ENCODE measurements at places on chromosomes 5 and 9.

DNA sequence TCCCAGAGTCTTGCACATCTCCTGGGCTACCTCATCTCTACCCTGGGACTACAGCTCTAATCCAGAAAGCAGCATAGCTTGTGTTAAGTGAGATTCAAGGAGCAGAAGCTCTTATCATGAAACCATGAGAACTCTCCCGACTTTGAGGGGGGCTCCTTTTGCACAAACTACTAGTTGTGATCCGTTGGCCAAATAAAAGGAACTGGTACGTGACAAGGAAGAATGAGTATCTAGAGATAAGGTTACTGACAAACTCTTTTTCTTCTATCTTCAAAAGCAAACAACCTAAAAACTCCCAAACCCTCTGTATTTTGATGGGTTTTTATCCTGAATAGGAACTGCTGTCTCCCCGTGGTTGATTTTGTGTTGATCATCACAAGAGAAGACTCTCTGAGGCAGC lies 168.5 kb downstream of the SLC24A2 start:
- DNase-seq = no peak

DNA sequence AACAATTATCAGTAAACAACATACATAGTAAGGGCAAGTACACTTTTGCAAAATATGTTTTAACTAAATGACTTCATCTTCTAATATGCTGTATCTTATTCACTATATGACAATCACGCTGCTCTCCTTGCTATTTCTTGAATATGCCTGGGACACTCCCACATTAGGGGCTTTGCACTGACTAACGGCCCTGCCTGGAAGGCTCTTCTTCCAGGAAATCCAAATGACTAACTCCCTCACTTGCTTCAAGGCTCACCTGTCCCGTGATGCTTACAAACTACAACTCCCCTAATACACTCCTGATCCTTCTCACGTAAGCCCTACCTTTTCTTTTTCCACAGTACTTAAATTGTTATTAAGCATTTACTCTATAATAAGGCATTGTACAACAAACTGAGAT lies 10.6 kb downstream of the ERP44 start:
- no peak for DNase-seq

DNA sequence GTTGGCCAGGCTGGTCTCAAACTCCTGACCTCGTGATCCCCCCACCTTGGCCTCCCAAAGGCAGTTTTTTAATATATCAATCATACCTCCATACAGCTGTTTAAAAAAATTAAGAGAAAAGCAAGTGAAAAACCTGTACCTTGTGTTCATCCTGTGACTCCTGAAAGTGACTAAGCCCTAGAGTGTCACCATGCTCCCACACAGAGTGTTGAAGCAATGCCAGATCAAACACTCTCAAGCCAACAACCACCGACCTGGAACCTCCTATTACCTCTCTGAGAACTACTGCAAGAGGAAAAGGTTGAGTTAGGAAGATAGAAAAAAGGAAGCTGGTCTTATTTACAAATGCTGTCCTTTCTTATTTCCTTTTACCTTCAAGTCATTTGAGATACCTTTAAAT lies 123.5 kb downstream of the RASEF start:
- DNase-seq = no peak

DNA sequence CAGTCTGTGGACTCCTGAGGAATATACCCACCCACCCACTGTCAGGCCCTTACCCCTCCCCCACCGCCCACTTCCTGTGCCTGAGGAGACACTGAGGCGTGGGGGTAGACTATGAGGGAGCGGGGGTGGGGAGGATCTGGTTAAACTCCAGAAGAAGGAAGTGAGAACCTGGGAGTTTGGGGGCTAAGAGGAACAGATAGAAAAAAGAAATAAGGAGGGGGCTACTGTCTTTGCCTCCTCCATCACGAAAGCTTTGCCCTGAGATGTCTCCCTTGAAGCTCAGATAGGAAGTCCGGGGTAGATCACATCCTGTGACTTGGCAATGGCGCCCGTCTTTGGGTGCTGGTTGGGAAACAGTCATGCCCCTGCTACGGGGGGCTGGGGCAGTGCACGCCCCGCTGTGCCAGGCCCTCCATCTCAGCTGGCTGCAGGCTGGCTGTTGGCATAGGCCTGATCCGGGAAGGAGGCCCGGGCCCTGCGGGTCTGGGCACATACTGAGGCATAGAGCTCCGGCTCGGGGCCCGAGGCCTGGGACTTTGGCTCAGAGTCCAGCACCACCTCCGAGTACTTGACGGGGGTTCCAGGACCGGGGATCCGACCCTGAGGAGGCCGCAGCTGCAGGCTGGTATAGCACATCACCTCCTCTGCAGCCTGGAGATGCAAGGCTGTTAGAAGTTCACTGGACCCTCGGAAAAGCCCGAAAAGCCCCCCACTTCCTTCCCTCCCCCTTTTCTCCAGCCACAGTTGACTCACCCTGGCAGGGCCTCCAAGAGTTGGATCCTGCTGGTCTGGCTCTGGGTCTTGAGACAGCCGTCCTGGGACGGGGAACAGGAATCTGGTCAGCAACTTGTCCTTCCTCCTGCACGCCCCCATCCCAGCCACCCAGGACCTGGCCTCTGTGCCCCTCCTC lies 1.0 kb downstream of the SIT1 start:
- DNase-seq = no peak

GRCh38 chr5:56264417-56265025 lies 31.4 kb upstream of the ANKRD55 start:
- DNase-seq = peak; percentile 27

DNA sequence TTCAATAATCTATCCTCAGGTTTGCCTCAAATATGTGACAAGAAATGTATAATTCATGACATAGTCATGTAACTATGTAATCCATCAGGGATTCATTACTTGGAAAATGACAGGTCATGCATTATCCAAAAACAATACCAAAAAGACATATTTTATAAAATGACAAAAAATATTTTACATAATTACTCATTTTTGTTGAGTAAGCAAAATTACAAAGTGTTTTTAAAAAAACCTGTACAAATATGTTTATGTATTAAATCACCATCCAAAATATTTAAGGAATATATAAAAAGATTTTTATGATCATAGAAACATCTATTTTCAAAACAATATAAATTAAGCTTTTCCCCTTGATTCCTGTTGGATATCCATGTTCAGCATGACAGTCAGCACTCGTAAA lies 36.7 kb upstream of the ITGA2 start:
- no peak for DNase-seq

GRCh38 chr5:145574889-145575573 lies 260.1 kb downstream of the PRELID2 start:
- no peak for DNase-seq

- no peak for DNase-seq
Measured at GRCh38 chr5:8553364-8553763, 684.4 kb downstream of the MTRR start.

GRCh38 chr9:93808115-93809029 lies 146.8 kb downstream of the BARX1 start:
- DNase-seq = no peak

DNA sequence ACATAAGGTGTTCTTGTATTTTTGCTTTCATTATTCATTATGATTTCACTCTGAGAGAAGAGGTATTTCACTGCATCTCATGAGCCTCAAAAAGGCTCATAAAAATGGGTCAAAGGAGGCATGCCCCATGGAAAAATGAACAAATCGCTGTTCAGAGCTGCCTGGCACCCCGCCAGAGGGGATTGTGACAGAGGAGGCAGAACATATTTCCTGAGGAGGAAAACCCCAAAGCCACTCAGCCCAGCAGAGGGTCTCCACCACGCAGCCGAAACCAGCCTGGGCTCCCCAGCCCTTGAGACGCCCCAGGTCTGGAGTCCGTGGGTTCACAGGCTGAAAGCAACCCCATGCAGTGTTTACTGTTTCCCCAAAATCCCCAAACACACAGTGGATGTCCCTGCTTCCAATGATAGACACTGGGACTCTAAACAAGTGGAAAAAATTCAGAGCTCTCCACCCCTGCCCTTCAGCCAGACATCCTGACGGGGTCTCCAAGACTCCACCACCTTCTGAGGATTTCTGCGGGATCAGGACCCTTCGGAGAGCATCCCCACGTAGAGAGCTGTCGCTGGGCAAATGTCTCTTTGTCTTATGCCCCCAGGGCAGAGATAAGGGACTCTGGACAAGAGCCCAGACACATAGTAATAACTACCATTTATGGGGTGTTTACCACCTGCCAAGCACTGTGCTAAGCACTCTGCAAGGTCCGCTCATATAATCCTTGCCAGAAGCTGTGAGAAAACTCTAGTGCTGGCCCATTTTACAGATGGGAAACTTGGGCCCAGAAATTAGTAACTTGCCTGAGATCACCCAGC lies 122.3 kb downstream of the PAX5 start:
- no peak for DNase-seq

DNA sequence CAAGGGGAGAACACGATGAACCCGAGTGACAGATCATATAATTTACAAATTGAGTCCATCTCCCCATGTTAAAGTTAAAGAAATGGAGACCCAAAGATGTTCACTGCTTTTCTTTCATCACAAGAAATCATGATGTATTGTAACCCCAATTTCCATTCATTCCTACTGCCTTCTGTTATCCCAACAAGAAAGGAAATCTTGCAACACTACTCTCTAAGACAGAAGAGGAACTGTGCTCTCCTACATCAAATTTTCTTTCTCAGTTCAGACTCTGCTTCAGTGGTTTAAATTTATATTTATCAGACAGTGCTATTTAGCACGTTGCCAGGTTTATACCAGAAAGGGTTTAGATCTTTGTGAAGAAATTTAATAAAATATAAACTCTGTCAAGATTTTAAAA lies 83.8 kb upstream of the RASA1 start:
- no peak for DNase-seq

- no peak for DNase-seq
Measured at GRCh38 chr5:169195601-169196000, 105.3 kb downstream of the SLIT3 start.

- no peak for DNase-seq
Measured at GRCh38 chr5:142210011-142210410, 101.4 kb downstream of the NDFIP1 start.

GRCh38 chr5:157384971-157385709 lies 74.9 kb upstream of the NIPAL4 start:
- peak; percentile 98 for DNase-seq

DNA sequence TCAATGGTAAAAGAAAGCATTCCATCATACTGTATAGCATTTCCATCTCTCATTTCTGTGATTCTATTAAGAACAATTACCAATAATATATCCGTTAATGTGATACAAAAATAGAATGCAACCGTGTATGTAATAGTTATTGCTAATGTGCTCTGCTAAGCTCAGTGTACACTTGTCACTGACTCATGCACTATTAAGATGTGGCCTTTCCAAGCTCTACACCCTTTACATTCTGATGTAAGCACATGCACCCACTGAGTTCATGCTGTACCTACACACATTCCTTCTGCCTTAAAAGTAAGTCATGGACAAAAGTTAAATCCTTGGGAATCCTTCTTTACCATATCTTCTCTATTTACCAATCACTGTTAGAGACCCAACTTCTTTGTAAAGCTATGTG lies 319.1 kb downstream of the ZSWIM6 start:
- no peak for DNase-seq

- DNase-seq = no peak
Measured at GRCh38 chr5:109291090-109291489, 118.7 kb downstream of the PJA2 start.

GRCh38 chr5:38681966-38682365 lies 125.5 kb upstream of the LIFR start:
- no peak for DNase-seq

DNA sequence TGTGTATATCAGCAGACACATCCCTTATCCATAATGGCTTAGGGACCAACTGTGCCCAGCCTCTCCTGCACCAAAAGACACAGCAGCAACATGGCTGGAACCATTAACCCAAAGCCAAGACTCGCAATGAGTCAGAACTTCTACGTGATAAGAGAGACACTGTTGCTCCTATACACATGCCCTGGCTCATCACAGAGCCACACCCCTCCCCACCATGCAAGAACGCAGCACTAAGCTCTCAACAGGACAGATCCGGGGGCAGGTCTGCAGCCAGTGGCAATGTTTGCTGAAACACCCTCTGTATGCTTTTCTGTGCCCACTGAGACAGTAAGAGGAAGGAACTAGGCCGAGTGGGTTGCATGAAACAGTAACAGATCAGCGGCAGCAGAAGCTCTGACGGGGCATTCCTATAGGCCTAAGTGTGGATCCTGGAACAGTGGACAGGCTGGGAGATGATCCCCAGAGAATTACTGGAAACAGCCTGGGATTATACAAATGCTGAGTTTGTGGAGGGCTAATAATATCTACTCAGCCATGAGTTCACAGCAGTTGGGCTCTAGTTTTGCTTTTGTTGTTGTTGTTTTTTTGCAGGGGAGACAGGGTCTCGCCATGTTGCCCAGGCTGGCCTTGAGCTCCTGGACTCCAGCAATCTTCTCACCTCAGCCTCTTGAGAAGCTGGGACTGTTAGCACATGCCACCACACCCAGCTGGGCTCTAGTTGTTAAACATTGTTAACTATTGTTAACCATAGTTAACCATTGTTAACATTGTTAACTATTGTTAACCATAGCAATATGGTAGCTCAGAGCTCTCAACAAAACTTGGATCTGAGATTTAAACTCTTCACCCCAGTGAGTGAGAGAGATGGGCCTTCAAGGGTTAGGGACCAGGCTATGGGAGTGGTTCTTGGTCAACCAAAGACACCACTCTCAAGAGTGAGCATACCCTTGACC lies 41.0 kb downstream of the B4GALT1 start:
- DNase-seq = no peak

DNA sequence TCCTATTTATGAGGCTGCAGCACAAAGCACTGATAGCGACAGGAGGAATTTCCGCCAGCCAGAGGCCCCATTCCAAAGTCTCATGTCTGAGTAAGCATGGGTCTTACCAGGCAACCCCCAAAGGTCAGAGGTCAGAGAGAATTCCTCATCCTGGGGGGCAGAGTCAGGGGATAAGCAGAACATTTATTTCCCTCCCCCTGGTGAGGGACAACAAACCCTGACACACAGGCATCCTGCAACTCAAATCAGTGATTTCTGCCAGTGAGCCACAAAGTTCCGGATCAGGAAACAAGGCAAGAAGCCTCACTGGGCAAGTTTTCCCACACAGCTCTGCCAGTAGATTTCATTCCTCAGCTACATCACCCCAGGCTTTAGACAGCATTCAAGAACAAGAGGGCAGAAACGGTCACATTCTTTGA lies 37.0 kb downstream of the ADAMTS12 start:
- peak; percentile 86 for DNase-seq

GRCh38 chr5:52743970-52744369 lies 43.7 kb upstream of the ITGA1 start:
- DNase-seq = peak; percentile 91

GRCh38 chr9:3664044-3664443 lies 138.2 kb upstream of the RFX3 start:
- DNase-seq = no peak

DNA sequence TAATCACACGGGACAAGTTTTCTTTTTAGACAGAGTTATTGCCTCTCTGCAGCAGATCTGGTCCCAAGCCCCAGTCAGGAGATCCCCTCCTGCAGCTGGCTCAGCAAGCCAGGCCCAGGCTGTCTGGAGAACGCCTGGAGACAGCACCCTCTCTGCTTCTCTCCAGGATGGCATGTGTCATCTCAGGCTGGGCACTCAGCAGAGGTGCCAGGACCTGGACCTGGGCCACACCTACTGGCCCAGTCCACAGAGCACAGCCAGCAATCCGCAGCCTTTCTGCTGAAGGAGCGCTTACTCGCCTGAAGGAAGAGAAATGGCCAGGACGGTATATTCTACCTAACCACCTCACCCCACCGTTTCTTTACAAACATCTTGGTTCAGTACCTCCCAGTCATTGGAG lies 4.7 kb upstream of the TBC1D9B start:
- DNase-seq = no peak
